ENCODE measurements at places on chromosomes 5 and 9. TPM values are rescaled to one million over a fixed set of nuclear protein-coding genes. Genes with fewer than 3 reads are reported as not detected.

- no peak for DNase-seq
Measured at GRCh38 chr5:177510567-177511053, 984 bp upstream of the DOK3 start.

DNA sequence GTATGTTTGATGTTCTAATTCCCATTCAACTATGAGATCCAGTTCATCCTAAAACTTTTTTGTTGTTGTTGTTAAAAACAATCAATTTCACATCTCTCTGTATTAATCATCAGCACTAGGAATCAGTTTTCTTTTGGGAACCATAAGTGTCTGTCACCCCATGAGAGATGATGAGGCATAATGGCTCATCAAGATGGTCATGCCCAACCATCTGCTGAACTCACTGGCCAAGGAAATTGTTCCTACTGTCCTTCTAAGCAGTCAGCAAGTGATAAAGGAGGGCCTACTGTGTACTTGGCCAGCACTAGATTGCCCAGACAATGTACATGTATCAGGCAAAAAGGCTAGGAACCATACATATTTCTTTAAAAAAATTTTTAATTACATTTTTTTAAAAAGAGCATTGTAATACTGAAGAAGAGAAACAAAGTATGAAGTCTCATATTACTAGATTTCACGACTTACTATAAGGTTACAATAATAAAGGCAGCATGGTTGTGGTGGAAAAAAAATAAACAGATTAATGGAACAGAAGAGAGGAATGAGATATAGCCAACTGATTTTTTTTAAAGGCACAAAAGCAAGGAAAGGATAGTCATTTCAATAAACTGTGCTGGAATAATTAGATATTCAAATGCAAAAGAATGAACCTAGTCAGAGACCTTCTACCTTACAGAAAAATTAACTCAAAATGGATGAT is 458.3 kb downstream of the SPOCK1 start:
- DNase-seq, result no peak

DNA sequence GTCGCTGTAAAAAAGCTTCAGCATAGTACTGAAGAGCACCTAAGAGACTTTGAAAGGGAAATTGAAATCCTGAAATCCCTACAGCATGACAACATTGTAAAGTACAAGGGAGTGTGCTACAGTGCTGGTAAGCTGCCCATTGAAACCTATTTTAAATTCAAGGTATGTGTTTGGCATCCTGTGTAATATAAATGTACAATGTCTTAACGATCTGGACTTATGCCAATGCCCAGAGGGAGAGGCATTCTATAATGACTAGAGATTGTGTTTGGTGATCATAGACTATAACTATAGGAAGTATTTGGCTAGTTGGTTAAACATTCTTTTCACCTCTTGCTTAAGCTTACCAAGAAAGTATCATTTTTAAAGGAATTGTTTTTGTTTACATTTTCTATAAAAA is 95.7 kb downstream of the INSL6 start:
- no peak for DNase-seq

Gene PRR7
- polyA plus RNA-seq, result 0.50 TPM

Gene SOX30
- 0.14 TPM for polyA plus RNA-seq

DNA sequence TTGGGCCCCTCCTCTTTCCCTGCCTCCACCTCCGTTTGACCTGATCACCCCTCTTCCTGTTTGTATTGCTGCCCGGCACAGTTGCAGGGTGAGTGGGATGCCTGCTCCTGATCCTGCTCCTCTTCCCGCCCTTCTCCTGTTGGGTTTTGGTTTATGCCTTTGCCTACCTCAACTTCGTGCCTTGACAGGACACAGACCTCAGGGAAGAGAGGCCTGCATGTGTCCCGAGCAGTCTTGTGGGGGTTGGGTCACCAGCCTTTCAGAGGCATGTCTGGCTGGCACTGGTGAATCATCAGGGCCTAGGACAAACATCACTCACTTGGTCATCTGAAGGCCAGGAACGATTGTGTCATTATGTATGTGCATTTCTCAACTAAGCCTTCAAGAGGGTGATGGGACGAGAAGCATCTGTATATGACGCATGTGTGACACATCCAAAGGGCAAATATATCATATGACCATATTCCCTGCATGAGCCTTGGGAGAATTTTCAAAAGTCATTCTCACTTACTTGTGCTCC is 56.9 kb downstream of the NPR3 start:
- peak; percentile 2 for DNase-seq

- no peak for DNase-seq
Measured at GRCh38 chr5:8522646-8523045, 653.7 kb downstream of the MTRR start.

DNA sequence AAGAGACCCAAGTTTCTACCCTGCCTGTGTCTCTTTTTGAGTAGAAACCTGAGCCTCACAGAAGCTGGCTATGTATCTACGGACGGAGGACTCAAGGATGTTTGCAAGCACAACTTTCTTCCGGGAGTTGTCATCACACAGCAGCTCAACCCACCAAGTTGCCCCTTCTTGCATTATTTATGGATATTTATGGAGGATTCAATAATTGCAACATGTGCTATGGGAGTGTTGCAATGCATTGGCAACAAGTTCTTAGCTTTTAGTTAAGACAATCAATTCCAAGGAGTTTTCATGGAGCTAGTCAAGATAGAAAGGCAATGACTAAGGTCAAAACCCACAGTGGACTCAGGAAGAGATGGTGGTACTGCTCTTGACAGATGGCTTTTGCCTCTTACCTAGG is 336.9 kb downstream of the ENC1 start:
- DNase-seq, result no peak

DNA sequence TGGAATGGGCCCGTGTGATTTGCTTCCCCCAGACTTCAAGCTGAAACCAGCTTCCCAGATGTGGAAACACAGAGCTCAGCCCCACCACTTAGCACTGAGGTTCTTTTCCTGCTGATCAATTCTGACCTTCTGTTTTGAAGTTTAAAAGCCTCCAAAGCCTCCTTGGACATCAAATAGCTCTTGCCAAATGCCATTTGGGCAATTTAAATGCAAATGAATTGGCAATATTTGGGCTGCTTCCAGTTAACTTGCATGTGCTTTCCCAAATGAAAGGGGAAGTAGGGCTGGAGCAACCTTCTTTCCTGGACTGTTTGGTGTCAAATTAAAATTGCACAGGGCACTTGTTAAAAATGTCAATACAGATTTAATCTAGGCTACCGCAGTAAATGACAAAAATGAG is 710.5 kb downstream of the TLR4 start:
- DNase-seq, result no peak

DNA sequence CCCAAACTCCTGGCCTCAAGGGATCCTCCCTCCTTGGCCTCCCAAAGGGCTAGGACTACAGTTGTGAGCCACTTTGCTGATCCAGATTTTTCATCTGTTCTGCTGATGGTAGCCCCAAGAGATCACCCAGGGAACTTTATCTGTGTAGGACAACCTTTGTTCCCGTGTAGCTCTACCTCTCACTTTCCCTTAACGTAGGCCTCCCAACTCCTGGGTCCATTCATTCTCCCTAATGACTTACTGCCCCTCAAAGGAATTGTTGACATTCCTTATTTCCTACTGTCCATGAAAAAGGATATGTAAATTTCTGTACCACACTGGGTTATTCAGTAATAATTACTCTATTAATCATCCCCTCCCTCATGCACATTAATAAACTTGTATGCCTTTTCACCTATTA is 51.0 kb upstream of the PHF24 start:
- no peak for DNase-seq

- no peak for DNase-seq
Measured at GRCh38 chr9:1353291-1353690, 303.1 kb downstream of the DMRT2 start.

GRCh38 chr5:167346461-167346860 is 945.0 kb upstream of the WWC1 start:
- no peak for DNase-seq

Gene BHMT2
- 2.1 TPM for polyA plus RNA-seq

GRCh38 chr5:149792540-149793255 is 62.6 kb downstream of the PPARGC1B start:
- no peak for DNase-seq

Gene LCN12
- 20.9 TPM for polyA plus RNA-seq

Gene HTR4
- polyA plus RNA-seq, result 0.93 TPM

Gene TEX48
- polyA plus RNA-seq, result not detected

Gene TSSK1B
- 0.06 TPM for polyA plus RNA-seq

Gene ADAMTSL1
- polyA plus RNA-seq, result 15.2 TPM

DNA sequence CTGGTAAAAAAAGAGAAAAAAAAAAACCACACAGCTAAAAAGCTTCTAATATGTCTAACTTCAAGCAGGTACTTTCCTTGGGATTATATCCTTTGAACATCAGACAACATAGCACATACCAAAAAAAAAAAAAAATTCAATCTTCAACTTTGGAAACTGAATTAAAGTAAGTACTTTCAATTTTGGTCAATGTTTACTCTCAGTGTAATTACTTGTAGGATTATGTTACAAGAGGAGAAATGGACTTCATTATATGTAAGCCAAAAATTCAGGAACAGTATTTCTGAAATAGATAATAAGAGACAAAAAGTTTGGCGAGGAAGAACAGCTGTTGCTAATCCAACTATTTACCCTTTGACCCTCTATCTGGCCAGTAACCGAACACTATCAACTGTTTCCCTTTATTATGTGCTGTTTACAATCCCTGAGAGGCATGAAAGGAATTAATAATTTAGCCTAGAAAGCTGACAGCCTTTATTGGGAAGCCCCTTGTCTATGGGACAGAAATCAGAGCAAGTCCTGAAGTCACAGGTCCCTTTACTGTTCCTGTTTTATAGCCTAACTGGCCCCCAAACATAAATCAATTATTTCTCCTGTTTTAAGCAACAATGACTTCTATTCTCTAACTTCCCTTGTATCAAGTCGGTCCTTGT is 46.6 kb downstream of the NR6A1 start:
- DNase-seq, result no peak

- DNase-seq, result no peak
Measured at GRCh38 chr9:18427691-18428090, 46.3 kb upstream of the ADAMTSL1 start.

- DNase-seq, result no peak
Measured at GRCh38 chr5:140573683-140574082, 9.1 kb downstream of the SLC35A4 start.

Gene PRRT1B
- 7.2 TPM for polyA plus RNA-seq

DNA sequence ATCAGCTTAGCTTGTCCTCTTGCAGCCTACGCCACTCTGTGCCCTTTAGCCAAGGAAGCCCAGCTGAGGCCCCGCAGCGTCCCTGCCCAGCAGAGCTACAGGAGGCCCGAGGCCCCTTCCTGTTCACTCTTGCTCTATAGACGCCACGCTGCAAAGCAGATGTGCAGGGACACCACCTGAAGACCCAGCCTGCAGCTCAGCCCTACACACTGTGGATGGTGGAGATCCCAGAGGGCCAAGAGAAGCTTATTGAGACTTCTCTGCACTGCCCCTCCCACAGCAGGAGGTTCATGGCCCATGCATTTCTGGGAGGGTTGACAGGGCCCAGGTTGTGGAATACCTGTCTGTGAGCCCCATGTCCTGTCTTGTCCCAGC is 33.6 kb downstream of the IRF1 start:
- no peak for DNase-seq

- DNase-seq, result no peak
Measured at GRCh38 chr5:40599676-40600075, 80.0 kb upstream of the PTGER4 start.

- no peak for DNase-seq
Measured at GRCh38 chr5:21807953-21808352, 1045.2 kb downstream of the CDH12 start.

Gene SEMA5A
- 20.0 TPM for polyA plus RNA-seq

DNA sequence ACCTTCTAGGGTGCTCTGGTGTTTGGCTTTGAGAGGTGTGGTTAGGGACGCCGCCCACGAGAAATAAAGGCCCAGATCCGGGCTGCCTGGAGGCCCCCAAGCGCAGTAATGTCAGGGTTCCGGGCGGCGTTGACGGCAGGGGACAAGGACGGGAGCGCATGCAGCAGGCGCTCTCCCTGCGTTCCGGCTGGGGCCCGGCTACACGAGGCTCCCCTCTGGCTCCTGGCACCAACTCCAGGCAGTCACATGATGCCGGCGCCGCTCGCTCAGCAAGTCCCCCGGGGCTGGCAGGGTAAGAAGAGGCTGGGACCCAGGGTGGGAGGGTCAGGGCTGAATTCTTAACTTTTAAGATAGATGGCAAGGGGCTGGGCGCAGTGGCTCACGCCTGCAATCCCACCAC is 28.1 kb downstream of the UBTD2 start:
- no peak for DNase-seq

DNA sequence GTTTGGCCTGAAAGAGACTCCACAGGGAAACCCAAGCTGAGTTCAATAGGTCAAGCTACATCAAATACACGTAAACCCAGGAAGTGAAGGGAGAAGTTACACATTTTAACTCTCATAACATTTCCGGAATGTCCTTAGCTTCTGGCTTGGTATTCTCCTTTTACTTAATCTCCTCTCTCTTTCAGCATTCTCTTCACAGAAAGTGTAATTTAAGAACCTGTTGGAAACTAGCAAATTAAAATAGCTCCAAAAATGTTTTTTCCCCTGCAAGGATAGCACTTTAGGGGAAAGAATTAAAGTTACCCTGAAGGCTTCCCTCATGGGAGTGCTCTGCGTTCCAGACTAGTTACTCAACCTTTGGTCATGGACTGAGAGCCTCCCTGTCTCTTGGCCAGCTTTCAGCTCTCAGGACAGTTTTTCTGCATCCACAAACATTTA is 292.7 kb upstream of the TARS1 start:
- DNase-seq, result no peak

Gene PITX1
- 0.18 TPM for polyA plus RNA-seq

GRCh38 chr5:139394123-139394653 is 716 bp downstream of the PROB1 start:
- peak; percentile 24 for DNase-seq

Gene RABEPK
- 23.2 TPM for polyA plus RNA-seq

DNA sequence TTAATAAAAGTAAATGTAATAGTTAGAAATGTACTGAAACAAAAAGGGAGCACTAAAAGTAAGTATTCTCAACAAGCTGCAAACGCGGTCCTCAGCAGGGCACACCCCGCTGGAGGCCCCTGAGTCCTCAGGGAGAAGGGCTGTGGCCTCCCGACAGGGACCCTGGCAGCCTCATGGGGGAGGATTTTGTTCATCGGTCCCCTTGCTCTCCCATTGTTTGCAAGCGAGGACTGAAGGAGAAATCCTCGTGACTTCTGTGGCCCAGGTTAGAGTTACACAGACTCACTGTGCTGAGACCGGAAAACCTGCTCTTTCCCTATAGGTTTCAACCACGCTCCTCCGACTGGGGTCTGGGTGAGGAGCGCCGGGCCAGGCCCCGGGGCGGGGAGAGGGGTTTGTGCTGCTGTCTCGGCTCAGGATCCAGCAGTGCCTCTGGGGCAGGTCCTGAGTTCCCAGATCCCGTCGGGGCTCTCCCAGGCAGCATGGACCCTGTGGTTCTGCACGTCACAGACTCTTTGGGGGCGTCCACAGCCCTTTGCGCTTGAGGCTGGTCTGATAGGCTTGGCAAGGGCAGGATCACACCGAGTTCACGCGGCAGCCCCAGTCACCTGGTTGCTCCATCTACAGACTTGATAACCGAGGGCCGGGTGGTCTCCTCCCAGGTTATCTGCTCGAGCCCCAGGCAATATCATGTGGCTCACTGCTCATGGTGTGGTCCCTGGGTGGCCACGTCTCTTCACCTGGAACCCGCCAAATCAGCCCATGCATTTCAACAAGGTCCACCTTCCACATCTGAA is 38.8 kb downstream of the MRPL36 start:
- DNase-seq, result peak; percentile 16

Gene BARHL1
- not detected for polyA plus RNA-seq

Gene FOXD4
- polyA plus RNA-seq, result 0.84 TPM

GRCh38 chr5:162817364-162817763 is 620.0 kb upstream of the CCNG1 start:
- DNase-seq, result no peak

Gene SH3TC2
- polyA plus RNA-seq, result 2.0 TPM

All from left lung (tissue), 14 donors.